ENCODE measurements at places on chromosomes 5 and 9.

- DNase-seq, result no peak
Measured at GRCh38 chr9:94929369-94929756, 202.9 kb downstream of the AOPEP start.

- DNase-seq, result peak; percentile 69
Measured at GRCh38 chr9:131668439-131669268, 71.2 kb downstream of the RAPGEF1 start.

- DNase-seq, result no peak
Measured at GRCh38 chr9:80125731-80126264, 554.0 kb downstream of the TLE4 start.

GRCh38 chr9:70425192-70425591 lies 10.7 kb upstream of the KLF9 start:
- no peak for DNase-seq

GRCh38 chr5:178163772-178164735 lies 10.4 kb upstream of the NHP2 start:
- peak; percentile 95 for DNase-seq

DNA sequence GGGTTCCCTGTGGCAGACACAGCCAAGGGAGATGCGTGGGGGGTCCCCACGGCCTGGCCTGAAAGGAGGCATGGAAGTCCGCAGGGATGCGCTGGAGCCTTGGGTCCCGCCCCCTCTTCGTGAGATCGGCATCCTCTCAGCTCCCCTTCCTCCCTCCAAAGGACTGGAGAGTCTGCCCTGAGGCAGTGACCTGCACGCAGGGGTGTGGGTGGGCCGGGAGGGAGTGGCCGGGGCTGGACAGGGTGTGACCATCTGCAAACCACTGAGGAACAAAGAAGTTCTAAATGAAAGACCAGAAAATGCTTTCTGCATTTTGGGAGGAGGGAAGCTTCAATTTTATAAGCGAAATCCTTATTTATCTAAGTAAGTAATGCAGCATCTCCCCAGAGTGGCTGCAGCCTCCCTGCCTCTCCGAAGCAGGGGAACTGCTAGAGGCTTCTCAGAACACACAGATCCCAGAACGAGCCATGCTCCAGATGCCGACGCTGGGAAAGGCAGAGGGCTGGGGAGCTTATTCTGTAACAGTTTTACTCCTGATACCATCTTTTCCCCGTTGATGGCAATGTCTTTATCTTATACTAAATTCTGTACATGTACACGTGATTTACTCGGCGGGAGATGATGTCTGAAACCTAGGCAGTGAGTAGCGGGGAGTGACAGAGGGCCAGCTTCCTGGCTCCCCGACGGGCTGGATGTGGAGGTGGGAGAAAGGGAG lies 221.7 kb downstream of the FANCC start:
- no peak for DNase-seq

- DNase-seq, result no peak
Measured at GRCh38 chr5:134437847-134438581, 26.3 kb upstream of the CDKN2AIPNL start.

DNA sequence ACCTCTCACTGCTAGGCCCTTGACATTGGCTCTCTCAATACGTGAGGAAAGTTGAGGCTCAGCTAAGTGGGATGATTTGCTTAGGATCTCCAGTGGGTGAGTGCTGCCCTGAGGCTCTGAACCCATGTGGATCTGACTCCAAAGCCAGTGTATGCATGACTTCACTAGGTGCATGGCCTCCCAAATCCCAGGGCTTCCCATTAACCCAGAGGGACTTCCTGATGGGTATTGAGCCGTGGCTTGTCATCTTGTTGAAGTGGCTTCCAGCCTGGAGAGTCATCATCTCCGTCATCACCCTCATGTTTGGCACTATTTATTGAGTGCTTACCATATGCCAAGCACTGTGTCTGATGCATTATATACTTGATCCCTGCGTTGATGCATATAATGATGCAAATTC lies 37.3 kb upstream of the TEX48 start:
- no peak for DNase-seq

- DNase-seq, result peak; percentile 56
Measured at GRCh38 chr5:180470966-180471582, 23.1 kb upstream of the CNOT6 start.

Data from activated CD8-positive, alpha-beta memory T cell treated with anti-CD3 and anti-CD28 coated beads, Interleukin-2, amount 50 U/mL, for 4 hours (primary cell).